ENCODE measurements at places on chromosomes 16 and 17.

- DNase-seq, result no peak
Observed at GRCh38 chr16:57676553-57677085, 8.5 kb downstream of the ADGRG3 start.

- no peak for DNase-seq
Observed at GRCh38 chr17:17433000-17433703, 43.6 kb upstream of the MED9 start.

DNA sequence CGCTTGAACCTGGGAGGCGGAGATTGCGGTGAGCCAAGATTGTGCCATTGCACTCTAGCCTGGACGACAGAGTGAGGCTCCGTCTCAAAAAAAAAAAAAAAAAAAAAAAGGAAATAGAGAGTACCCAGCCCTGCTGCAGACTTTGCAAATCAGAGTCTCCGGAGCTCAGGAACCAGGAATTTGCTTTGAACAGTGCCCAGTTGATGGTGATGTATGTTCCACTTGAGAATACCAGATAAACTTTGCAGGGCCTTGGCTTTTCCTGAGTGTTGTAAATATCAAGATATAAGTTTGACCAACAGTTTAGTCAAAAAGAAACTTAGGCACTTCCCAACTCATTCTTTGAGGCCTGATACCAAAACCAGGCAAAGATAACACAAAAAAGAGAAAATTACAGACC, 30.6 kb upstream of the MAP3K14 start:
- no peak for DNase-seq

DNA sequence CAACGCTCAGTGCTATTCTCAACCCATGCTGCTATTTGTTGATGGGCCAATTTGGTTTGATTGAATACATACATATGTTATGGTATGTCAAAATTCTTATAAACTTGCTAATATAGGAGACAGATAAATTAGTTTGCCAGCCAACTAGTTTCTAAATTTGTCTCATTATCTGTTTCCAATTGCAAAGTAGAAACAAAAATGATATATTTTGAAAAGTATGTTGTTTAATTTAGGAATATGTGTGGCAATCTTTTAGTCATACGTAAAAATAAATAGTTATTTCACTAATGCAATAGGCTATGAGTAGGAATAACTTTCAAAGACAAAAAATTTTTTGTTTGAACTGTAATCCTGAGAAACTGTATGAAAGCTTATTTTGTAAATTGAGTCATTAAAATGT, 210.6 kb upstream of the KCNJ16 start:
- no peak for DNase-seq

GRCh38 chr17:42518046-42518754, 17.8 kb upstream of the NAGLU start:
- no peak for DNase-seq

Measured in forelimb muscle (tissue), 1 donor.